ENCODE measurements at places on chromosomes 7 and 10.

DNA sequence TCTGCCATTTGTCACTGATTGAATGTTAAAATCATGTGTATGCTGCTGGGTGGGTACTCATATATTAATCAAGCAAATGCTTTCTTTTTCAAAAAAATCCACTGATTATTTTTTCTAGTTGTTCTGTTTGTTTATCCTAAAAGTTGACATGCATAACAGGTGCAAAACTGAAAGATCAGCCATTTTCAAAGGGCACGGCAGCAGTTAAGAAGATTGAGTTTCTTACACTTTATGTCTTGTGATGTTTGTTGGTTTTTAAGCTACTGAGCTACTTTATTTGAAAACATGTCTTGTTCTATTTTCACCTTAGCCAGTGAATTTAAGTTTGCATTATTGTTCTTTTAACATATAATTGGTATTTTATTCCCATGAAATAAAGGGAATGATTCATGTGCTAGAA lies 45.8 kb downstream of the PPP1R3A start:
- DNase-seq = no peak

DNA sequence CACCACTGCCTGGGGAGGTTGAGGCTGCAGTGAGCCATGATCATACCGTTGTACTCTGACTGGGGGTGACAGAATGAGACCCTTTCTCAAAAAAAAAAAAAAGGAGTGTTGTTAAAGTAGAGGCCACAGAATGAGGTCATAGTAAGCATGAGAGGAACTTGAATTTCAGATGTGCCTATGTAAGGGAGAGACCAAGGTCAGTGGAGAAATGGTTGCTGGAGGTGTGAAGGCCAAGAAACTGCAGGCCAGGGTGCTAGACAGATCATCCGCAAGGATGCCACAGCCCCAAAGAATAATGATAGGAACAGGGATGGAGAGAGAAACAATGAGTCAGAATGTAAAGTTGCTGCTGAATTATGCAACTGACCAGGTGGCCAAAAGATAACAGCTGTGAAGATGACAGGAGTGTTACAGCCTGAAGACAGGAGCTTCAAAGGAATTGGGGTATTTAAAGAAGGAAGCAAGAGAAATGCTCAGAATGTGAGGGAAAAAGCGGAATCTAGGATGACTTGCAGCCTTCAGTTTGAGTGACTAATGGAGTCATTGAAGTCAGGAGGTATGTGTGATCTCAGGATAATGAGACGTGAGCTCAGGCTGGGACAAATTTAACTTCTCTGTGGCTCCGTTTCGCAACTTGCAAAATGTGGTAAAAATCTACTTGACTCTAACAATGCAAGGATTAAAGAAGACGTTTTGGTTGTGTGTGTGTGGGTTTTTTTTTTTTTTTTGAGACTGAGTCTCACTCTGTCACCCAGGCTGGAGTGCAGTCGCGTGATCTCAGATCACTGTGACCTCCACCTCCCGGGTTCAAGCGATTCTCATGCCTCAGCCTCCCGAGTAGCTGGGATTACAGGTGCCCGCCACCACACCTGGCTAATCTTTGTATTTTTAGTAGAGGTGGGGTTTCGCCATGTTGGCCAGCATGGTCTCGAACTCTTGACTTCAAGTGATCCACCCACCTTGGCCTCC lies 22.2 kb downstream of the TYW1B start:
- DNase-seq = peak; percentile 45

DNA sequence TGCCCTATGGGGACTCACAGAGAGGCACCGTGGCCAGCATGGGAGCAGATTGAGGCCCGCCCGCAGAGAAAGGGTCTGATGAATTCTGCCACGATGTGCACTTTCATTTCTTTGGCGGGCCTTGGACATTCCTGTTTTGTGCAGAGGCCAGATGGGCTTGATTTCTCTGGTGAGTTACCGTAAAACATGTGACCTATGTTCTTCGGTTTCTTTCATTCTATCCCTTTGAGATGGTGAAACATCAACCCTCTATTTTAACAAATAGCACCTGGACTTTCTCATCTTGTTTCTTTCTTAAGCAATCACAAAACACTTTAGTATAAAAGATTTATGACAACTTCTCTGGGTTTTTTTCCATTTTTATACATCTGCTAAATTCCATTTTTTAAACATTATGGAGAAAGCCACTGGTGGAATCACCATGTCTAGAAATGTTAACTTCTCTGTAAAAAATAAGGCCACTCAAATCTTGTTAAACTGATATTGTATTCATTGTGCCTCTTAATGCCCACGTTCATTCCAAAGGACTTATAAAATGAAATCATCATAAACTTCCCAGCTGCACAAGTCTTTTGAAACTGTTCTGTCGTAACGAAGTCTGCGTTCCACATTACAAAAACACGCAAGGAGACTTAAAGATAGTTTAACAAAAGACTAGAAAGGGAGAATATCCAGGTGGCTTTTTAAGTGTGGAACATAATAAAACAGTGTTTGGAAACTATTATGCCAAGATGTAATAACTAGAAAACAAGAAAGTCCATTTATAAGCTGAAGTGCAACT lies 21.4 kb upstream of the ODAD2 start:
- peak; percentile 21 for DNase-seq

- no peak for DNase-seq
Observed at GRCh38 chr10:129866894-129867293, 97.2 kb downstream of the EBF3 start.

- no peak for DNase-seq
Observed at GRCh38 chr7:3094701-3095445, 51.2 kb upstream of the CARD11 start.

GRCh38 chr10:7666253-7667023 lies at the start of gene ITIH5:
Gene ITIH5, minus strand, starts transcription at chr10:7666966. Its CDS starts 74 bp downstream, at chr10:7666892.
- DNase-seq = no peak

DNA sequence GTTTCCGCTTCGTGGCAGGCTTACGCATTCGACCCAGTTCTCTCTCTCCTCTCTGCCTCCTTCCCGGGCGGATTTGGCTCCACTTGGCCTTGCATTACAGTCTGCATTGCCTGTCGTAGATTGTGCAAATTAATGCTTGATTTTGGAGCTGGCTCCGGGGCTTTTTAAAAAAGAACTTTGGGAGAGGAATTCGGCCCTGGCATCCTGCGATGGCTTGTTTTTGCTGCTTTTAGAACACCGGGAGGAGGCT lies 767 bp downstream of the EIF4EBP2 start:
- DNase-seq = no peak

DNA sequence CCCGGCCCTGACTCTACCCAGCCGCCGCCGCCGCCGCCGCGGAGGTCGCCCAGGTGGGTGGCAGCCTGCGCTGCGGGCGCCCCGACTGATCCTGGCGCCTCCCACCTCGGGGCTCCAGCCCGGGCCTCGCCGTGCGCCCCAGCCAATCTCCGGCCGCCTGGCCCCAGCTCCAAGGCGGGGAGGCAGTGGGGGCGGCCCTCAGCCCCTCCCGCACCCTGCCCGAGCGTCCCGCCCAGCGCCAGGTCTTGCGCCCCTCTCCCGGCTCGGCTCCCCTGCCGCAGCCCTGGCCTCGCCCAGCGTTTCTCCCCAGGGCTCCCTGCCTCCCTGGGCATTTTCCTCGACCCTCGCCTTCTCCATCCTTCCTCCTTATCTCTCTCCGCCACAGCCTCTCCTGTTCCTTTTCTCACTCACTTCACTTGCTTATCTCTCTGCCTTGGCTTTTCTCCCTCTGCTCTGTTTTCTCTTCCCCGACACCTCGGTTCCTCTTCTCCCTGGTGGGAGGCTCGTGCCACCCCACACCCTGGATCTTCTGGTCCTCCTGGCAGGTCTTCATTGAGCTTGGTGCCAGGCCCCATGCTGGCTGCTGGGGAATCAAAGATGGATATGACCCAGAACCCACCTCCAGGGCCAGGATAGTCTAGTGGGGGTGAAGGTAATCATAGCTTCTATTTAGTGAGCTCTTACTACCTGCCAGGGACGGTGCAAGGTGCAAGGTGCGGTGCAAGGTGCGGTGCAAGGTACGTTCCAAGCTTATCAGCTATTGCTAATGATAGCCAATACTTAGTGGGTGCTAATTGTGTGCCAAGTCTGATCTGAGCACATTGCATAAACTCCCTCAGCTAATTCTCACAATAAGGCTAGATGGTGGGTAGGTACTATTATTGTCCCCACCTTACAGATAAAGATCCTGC lies at the start of gene SFRP5:
Gene SFRP5, minus strand, starts transcription at position 87 of the 911 bp plus-strand sequence. CDS start 166 bp downstream, outside the sequence.
- no peak for DNase-seq

DNA sequence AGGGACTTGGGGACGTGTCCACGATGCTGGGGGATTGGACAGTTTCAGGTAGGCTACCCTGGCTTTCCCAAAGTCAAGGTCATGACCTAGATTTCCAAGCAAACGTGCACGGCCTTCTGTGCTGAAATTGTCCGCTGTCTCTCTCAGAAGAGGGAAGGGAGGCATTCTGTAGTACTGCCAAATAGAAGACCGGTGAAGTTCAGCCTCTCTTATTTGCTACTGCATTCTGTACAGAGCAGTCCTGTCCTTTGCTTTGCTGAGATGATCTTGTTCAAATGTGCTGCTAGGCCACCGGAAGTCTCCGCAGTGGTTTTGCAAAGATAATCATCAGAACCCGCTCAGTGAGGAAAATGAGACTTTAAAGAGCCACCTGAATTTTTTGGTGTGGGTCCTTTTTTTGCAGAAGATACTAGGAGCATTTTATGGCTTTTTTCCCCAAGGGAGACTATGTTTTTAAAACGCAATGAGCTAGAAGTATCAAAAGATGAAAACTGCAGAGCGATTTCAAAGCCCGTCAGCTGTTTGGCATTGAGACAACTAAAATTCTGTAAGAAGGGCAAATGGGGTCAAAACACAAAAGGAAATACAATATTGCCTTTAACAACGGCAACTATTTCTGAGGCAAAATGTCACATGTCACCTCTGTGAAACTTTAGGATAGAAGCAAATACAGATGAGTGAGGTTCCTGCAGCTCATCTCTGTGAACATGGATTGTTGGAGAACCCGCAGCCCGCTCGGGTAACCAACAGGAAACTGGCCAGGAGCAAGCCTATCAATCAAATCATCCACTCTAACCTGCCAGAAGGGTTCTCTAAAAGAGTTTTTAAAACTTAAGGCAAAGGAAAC lies 1.3 kb upstream of the NMT2 start:
- DNase-seq = no peak

GRCh38 chr10:33524041-33524440 lies 189.6 kb upstream of the NRP1 start:
- DNase-seq = no peak

DNA sequence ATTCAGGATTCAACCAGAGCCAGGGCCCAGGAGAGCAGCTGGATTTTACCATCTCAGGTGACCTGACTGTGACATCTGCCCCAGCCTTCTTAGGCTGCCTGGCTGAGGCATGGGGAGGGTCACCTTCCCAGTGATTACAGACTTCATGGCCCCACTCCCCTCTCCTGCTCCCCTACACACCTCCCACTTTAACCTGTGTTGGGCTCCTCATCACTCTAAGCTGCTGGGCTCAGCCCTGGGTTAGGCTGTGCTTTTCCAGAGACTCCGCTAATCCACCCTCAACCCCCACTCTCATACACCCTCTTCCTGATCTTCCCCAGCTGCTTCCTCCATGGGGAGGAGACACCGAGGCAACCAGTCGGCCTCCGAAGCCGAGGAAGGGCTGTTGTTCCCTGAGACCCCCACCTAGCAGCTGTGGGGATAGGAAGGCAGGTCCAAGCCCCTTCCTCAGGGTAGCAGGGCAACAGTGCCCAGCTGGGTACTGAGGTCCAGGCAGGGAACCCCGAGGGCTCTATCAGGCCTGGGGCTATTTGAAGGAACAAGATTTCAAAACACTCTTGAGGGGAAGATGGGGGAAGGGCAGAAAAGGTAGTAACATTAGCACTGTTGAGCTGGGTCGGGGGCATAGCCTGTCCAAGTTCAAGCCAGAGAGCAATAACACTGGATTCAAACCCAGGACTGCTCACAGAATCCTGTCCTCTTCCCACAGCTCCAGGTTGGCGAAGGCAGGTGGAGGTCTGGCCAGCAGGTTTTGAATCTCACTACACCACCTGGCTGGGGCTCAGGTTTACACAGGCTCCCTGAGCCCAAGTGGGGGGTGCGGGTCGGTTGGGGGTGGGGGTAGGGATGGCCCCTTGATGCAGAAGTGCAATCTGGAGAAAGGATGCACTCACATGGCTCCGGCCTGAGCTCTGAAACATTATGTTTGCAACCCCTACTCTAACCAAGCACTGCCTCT lies 1.8 kb downstream of the IMPDH1 start:
- no peak for DNase-seq

DNA sequence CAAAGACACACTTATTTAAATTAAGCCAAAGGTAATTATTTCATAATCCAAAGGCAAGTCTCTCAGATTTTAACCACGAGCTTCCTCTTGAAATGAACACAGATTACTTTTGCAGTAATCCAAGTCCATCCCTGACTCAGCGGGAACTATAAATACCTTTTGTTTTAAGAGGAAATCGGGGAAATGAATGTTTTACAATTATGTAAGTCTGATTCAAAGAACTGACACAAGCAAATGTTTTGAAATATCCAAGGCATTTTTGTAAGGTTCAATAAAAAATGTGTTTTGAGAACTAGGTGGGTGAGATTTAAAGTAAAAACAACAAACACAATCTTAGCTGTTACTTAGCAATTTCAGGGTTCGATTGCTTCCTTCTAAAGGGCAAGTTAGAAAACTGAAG lies 179.8 kb upstream of the ASAH2 start:
- DNase-seq = no peak

- no peak for DNase-seq
Observed at GRCh38 chr7:31003721-31004120, 40.0 kb downstream of the GHRHR start.

GRCh38 chr7:133481676-133482075 lies 228.8 kb downstream of the EXOC4 start:
- DNase-seq = peak; percentile 49

DNA sequence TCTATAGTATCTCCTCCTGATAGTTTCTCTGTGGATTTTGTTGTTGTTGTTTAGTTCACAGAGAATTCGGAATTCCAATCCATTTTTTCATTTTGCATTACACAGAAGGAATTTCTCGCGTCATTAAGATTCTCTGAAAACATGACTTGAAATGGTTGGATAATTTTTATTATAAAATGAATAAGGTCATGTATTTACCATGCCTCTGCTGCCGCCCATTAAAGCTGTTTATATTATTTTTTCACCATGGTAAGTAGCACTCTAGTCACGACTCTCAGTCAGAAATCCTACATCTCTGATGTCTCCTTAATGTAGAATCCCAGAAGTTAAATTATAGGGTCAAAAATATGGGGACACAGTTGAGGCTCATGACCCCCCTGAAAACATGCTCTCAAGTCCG lies 19.1 kb downstream of the SFMBT2 start:
- no peak for DNase-seq

GRCh38 chr10:99372546-99373271 lies 43.6 kb downstream of the CNNM1 start:
- peak; percentile 25 for DNase-seq

All from skeletal muscle cell (primary cell).